ENCODE measurements at places on chromosomes 12 and 14.
A peak's percentile ranks its signal among the peaks of the same experiment; 100 is the strongest.

GRCh38 chr12:2673966-2674810, 120.6 kb upstream of the FKBP4 start:
- DNase-seq, result no peak

DNA sequence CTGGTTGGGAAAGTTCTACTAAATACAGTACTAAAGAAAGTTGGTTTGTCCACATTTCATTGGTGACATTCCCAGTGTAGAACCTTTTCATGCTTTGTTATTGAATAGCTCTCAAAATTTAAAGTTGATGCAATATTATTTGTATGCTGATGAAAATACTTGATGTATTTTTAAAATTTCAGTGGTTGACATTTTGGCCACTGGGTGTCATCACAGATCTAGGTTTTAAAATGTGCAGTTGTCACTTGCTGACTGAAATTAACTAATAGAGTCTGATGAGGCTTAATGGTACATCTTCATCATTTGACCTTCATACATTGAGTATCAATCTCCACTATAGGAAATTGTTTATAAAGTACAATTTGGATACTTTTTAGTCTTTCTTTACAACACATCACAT, 37.1 kb downstream of the CMAS start:
- peak; percentile 30 for DNase-seq

DNA sequence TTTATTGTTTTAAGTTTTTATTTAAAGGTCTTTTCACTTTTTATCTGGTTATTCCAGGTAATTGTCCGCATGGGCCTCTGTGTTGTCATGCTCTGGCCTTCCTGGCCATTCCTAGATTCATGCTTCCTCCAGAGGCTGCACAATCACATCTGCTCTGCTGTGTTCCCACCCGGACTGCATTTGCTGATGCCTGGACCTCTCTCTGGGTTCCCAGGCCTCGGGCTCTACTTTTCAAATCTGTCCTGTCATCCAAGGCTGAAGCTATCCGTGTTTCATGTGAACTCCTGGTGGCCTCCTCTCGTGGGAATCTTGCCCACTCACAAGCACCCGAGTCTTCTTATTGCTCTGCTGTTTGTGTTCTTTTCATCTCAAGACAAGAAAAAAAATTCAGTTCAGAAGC, 16.1 kb upstream of the VDR start:
- DNase-seq, result no peak

DNA sequence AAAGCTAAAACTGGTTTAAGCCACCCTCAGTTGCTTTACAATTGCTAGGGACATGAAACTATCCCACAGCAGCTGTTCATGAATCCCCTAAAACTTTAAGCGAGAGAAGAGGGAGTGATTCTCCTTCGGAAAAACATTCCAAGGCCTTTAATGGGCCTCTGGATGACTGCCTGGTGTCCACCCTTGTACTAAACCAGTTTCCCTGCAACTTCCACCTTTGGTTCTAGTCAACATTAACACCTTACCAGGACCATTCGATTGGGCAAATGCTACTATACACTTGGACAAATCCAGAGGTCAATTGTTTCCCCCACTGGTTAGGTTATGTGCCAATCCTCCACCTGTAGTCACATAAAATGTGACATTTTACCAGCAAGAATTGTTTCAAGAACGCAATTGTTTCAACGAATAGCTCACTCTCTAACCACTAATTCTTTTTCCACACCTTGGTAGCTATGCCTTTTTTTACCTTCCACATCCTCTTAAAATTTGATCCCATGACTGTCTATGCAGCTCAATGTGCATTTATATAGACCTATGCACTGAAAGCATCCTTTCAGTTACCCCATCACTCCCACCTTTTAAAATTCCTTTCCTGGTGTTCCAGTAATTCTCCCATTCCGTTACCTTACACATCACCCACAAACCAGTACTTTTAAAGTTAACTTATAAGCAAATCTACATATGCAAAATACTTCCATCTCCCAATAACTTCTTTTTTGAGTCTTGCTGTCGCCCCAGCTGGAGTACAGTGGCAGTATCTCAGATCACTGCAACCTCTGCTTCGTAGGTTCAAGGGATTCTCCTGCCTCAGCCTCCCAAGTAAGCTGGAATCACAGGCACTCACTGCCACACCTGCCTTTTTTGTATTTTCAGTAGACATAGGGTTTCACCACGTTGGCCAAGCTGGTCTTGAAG, 3.6 kb downstream of the UBC start:
- no peak for DNase-seq

- no peak for DNase-seq
Measured at GRCh38 chr12:22016982-22017381, 29.0 kb upstream of the CMAS start.

DNA sequence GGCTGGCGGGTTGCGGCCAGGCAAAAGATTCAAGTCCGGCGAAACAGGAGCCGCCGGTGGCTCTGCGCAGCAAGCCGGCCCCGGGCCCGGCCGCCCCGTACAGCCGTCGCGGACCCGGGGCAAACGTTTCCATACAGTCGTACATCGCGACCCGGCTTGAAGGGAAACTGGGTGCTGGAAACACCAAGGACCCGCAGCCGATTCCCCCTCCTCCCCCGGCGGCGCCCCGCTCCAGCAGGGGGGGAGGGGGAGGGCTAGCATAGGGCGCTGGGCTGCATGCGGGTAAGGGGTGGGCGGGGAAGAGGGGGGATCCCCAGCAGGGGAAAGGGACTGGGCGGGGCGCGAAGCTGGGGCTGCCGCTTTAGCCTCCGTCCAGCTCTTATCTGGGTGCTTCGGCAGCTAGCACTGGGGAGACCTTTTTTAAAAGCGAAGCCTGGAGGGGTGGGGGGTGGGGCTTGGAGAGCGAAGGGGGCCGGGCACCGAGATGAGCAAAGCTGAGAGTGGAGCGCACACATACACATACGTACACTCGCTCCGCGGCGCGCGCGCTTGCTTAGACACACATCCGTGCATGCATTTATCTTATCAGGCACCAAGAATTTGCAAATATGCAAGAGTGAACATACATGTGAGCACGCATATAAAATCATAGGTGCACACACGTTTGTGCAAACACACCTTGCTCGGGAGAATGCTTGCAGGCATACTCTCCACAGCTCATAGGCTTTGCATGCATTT, 11.9 kb downstream of the RARG start:
- peak; percentile 78 for DNase-seq

- no peak for DNase-seq
Measured at GRCh38 chr12:124317400-124317799, 22.5 kb downstream of the RFLNA start.

- no peak for DNase-seq
Measured at GRCh38 chr14:51208982-51209381, 31.1 kb upstream of the TMX1 start.
